ENCODE measurements at places on chromosomes 7 and 10. TPM values are rescaled to one million over a fixed set of nuclear protein-coding genes. Genes with fewer than 3 reads are reported as not detected.

RBM48 gene
- total RNA-seq: 19.9 TPM

ATRNL1 gene
- total RNA-seq: not detected

FRG2B gene
- not detected for total RNA-seq

ANKRD1 gene
- not detected for total RNA-seq

FRMD4A gene
- 1.5 TPM for total RNA-seq

URGCP gene
- 29.4 TPM for total RNA-seq

SFTPA1 gene
- not detected for total RNA-seq

GPR85 gene
- total RNA-seq: 0.08 TPM

TMEM229A gene
- total RNA-seq: not detected

HGF gene
- not detected for total RNA-seq

COL13A1 gene
- not detected for total RNA-seq

HILPDA gene
- total RNA-seq: 3.8 TPM

GSTO2 gene
- total RNA-seq: 0.93 TPM

SEMA3D gene
- total RNA-seq: not detected

ABCB1 gene
- 11.1 TPM for total RNA-seq

DGKI gene
- 1.5 TPM for total RNA-seq

SH2D4B gene
- 0.25 TPM for total RNA-seq

PITX3 gene
- total RNA-seq: not detected

GRM8 gene
- total RNA-seq: not detected

ANKRD22 gene
- total RNA-seq: 0.73 TPM

SPDYE1 gene
- not detected for total RNA-seq

TBL2 gene
- 30.7 TPM for total RNA-seq

CTTNBP2 gene
- not detected for total RNA-seq
